CD8-positive, alpha-beta T cell (primary cell): ENCODE measurements at places on chromosomes 6 and 20.

DNA sequence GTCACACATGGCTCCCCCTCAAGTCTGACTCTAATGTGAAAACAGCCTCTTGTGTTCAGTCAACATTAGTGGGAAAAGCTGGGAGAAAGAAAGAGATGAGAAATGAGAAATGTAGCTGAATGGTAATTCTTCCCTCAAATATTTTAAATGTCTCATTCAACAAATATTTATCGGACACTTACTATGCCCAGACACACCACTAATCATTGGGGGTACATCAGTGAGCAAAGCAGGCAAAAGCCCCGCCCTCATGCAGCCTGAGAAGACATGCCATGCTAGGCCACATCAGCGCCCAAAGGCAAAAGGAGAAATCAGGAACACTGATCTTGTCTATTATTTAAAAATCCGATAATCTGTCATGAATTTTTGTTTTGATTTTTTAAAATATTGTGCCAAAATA, 89.9 kb upstream of the ASF1A start:
- DNase-seq: no peak

- DNase-seq: no peak
Measured at GRCh38 chr6:96656567-96656966, 93.6 kb downstream of the FHL5 start.

DNA sequence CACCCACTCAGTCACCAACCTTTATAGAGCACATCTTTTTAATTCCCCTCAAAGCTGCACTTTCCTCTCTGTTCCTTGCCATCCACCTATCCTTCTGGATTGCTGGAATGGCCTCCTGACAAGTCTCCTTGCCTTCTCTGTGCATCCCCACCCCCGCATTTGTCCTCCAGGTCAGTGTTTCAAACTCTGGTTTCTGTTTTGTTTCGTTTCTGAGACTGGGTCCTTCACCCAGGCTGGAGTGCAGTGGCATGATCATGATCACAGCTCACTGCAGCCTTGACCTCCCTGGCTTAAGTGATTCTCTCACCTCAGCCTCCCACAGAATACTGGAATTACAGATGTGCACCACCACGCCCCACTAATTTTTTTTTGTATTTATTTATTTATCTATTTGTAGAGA, 96.2 kb downstream of the PLCB1 start:
- DNase-seq: no peak

DNA sequence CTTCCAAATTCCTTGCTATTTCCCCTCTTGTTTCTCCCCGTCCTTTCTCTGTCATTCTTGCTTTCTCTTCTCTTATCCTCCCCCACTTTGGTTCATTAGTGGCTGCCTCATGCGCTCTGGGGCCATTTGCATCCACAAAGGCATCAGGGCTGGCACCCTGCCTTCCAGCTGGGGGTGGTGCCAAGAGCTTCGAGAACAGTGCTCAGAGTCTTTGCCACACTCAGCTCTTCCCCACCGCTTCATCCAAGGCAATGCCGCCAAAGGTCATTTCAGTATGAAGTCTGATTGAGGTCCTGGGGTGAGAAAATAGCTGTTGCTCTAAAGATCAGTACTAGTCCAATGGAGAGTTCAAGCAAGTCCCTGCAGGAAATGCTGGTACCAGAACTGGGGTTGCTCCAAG, 22.7 kb downstream of the OLIG3 start:
- DNase-seq: no peak

DNA sequence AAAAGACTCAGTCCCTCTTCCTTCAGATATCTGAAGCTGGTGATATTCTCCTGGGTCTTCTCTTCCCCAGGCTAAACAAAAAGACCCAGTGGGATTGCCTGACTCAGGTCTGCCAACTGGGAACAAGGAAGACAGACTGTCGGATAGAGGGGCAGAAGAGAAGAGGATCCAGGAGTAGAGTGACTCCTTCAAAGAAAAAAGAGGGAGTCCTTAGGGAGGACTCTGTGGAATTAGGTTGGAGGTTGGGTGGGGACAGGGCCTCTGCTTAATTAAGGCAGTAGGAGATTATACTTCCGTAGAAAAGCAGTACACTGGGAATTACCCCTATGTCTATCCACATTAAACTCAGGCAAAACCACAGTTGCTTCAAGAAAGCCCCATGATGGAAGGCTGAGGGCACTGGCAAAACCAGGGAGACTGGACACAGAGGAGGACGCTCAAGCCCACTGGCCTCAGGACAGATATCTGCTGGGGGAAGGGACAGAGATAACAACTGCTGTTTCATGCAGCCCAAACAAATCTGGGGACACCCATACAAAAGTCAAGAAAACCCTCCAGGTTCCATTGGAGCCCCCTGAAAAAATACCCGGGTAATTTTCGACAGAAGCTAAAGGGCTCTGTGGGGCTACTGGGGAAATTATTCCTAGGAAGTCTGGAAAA, 5.7 kb downstream of the BCL2L1 start:
- no peak for DNase-seq

DNA sequence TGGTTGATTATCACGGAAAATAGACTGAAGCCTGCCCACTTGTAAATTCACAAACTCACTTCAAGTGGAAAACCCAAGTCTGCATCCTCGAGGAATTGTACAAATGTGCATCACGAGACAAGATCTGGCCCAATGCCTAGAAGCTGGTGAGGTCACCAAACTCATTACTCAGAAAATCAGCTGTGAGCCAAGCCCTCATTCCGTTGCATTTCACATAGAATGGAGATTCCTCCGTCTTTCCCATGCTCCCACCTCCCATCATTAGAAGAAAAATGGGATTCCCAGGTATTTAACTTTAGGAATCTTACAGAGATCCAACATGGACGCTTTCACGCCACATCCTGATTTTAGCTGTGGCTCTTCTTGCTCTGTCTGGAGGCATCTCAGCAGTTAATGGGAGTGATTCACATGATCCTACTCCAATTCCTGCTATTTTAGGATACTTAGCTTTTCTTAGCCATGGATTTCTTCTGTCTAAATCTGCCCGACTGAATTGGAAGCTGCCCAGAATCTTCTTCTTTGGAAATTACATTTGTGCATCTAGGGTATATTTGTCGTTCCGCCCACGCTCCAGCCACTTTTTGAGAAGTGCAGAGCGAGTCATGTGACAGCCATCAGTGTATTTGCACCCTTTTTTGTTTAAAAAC, 68.7 kb upstream of the STMND1 start:
- DNase-seq: no peak

DNA sequence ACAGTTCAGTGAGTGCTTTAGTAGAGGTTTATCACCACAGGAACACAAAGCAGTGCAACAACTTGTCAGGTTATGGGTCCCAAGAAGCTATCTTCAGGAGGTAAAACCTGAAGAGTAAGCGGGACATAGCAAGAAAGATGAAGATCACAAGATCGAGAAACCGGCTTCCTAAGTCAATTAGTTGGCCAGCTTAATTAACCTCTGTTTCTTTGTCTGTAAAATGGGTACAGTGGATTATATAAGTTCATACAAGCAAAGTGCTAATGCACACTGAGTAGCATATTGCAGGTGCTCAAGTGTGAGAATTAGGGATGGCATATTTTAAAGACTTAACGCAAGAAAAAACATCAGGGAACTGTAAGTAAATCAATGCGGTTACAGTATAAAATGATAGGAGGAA, 12.5 kb downstream of the FBXO30 start:
- no peak for DNase-seq

- DNase-seq: no peak
Measured at GRCh38 chr6:88890394-88890793, 73.0 kb downstream of the RNGTT start.

GRCh38 chr20:1130058-1130694, 11.8 kb downstream of the PSMF1 start:
- no peak for DNase-seq

- no peak for DNase-seq
Measured at GRCh38 chr6:40334496-40335270, 252.5 kb downstream of the LRFN2 start.

- DNase-seq: no peak
Measured at GRCh38 chr6:168155821-168156741, 77.1 kb upstream of the FRMD1 start.

GRCh38 chr20:12022126-12022525, 104.4 kb downstream of the BTBD3 start:
- no peak for DNase-seq

DNA sequence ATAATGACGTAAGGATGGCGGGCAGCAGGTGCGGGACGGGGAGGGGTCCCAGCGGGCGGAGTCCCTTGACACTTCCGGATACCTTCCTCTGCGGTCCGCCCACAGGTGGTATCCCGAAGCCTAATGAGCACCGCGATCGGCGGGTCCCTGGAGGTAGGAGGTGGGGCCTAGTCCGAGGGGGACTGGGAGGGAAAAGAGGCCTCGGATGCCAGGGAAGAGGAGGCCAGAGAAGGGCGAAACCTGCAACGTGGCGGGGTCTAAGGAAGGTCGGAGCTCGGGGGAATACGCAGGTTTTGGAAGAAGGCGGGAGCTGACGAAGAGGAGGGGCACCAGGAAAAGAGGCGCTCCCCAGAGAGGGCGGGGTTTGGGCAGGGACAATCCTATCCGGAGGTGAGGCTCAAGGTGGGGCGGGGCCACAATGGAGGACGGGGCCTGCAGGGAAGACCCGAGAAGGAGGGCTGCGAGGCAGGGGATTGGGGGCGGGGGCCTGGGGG, 3.7 kb downstream of the PRSS16 start:
- DNase-seq: peak; percentile 79

GRCh38 chr6:147159536-147160374, 44.5 kb upstream of the STXBP5 start:
- no peak for DNase-seq
